ENCODE measurements at places on chromosomes 2 and 18.

- DNase-seq, result no peak
Observed at GRCh38 chr2:149383340-149383739, 53.0 kb downstream of the LYPD6 start.

- no peak for DNase-seq
Observed at GRCh38 chr2:200585730-200586643, at the start of gene AOX1. Gene AOX1, plus strand, starts transcription at chr2:200586014. Its CDS starts 95 bp downstream, at chr2:200586109.

- no peak for DNase-seq
Observed at GRCh38 chr18:57797209-57797651, 5.9 kb downstream of the ATP8B1 start.

DNA sequence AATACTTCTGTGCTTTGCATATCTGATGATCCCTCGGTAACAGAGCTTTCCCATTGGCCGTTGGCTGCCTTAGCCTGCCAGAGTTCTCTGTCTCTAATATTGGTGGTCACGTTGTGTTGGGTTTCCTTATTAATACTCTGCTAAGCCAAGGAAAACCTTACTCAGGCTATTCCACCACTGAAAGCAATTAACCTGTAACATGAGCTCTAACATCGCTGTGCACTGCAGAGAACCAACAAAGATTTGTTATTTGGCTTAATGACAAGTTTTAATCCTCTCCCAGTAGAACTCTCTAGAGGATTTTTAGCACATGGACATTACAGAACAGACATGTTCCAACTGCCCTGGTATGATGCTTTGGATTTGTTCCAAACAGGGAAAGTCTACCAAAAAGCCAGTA, 825.9 kb upstream of the POU3F3 start:
- DNase-seq, result no peak

DNA sequence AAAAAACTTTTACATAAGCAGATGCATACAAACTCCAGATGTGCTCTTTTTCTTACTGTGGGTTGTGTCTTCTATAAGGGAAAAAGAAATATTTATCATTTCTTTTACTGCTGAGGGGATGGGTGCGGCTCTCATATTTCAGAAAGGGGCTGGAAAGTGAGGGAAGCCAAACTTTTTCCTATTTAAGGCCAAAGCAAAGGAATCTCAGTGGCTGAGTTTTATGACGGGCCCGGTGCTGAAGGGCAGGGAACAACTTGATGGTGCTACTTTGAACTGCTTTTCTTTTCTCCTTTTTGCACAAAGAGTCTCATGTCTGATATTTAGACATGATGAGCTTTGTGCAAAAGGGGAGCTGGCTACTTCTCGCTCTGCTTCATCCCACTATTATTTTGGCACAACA, at the start of gene COL3A1:
Gene COL3A1 (plus strand): TSS at position 210 of the 400 bp plus-strand sequence. CDS start 117 bp downstream, at position 327.
- DNase-seq, result no peak

DNA sequence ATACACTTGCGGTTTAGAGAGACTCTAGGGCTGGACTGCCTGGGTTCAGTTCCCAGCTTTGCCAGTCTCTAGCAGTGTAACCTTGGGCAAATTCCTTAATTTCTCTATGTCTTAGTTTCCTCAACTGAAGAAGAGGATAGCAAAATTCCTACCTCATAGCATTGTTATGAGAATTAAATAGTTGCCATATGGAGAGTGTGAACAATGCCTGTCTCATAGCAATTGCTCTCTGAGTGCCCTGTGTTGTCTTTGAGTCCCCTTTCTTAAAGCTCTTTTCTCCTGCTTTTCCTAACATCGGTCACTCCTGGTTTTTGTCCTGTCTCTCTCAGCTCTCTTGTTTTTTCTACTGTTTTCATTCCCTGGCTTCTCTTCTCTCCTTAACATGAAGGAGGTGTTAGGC, 116.8 kb upstream of the ALPP start:
- DNase-seq, result no peak

DNA sequence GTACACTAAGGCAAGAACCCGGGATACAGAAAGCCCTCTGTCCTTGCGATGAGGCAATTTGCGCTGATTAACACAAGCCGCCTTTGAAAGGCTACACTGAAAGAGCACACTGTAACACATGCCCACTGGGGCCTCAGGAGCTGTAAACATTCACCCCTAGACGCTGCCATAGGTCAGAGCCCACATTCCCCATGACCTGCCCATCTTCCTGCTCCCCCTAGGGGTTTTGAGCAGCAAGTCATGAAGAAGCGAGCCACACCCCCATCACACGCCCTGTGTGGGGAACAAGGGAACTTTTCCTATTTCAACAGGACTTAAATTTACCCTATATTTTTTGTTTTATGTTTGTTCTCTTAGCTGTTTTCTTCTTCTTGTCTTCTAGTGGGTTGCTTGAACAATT, 47.8 kb upstream of the SLC4A10 start:
- DNase-seq, result no peak

DNA sequence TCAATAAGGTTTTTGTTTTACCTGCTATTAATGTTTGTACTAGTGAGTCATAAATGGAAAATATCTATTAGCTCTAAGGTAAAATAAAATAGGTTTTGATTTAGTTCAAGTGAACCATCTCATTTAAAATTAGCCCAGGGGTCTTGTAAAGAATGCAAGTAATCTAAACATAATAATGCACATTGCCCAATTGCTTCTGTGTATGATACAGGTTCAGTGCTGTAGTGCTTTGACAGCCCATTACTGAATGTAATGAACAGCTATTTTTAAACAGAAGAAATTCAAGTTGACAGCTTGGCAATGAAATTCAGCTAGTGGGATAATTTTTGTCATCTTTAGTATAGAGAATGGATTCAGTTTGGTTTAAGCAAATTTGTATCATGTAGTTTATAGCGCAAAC, 91.5 kb downstream of the CAMKMT start:
- no peak for DNase-seq

- no peak for DNase-seq
Observed at GRCh38 chr2:191374366-191374765, 129.2 kb downstream of the MYO1B start.

- no peak for DNase-seq
Observed at GRCh38 chr2:46306330-46306751, 9.1 kb downstream of the EPAS1 start.

GRCh38 chr2:86039963-86040655, 65.6 kb downstream of the POLR1A start:
- no peak for DNase-seq

DNA sequence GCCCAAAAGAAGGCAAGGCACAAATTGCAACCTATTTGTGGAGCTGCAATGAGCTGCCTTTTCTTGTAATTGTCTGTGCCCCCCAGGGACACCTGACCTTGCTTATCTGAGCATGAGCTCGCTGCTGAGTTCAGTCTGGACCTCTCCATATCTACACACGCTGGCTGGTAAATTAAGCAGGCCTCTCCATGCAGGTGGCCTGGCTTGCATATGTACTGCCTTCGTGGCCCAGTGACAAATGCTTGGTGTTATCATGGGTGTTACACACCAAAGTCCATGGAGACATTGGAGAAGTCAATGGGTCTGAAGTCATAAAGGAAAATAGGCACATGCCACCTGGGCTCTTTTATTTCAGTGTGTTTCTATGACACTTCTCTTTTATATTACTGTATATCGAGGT, 121.2 kb downstream of the IRS1 start:
- no peak for DNase-seq

- DNase-seq, result no peak
Observed at GRCh38 chr18:24559526-24559925, 99.1 kb downstream of the HRH4 start.

DNA sequence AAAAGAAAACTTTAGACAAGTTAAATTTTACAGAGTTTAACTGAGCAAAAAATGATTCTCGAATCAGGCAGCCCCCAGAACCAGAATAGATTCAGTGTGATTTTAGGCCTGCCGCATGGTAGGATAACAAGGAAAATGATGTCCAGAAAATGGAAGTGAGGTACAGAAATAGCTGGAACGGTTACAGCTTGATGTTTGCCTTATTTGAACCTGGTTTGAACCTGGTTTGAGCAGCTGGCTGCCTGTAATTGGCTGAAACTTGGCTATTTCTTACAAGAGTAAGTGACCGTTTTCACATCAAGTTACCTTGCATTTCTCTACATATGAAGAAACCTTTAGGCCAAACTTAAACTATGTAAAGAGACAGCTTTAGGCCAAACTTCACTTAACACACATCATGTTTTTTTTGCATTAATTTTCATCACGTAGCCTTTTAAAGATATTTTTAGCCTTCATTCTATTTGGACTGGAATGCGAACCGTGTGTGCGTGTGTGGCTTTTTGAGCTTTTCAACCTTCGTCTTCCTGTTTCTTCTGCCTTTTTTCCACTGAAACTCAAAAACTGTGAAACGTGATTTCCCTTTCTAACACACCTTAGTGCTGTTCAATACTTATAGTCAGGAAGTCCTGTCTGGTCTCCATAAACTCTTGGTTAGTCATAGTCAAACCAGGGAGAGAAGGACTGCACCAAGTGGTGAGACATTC, 4.5 kb upstream of the POLE4 start:
- DNase-seq, result no peak

GRCh38 chr2:74653985-74654882, at the start of gene SEMA4F:
Gene SEMA4F, plus strand, starts transcription at chr2:74654247. Its CDS starts 130 bp downstream, at chr2:74654377.
- DNase-seq, result peak; percentile 94

DNA sequence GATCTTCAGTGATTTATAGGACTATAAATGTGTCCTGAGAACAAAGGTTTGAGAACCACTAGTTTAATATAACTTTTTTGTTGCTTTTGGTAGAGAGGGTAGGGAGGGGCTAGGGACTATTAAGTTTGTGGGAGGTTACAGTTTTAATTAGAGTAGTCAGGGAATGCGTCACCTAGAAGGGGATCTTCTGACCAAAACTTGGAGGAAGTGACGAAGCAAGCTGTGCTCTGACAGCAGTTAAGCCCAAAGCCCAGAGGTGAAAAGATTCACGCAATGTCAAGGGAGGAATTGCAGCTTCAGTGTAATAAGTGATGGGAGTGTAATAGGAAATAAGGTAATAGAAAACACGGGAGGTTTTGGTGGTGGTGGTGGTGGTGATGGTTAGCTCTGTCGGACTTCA, 8.1 kb downstream of the TDRD15 start:
- no peak for DNase-seq

- DNase-seq, result no peak
Observed at GRCh38 chr18:46226461-46226860, 122.3 kb downstream of the HAUS1 start.

DNA sequence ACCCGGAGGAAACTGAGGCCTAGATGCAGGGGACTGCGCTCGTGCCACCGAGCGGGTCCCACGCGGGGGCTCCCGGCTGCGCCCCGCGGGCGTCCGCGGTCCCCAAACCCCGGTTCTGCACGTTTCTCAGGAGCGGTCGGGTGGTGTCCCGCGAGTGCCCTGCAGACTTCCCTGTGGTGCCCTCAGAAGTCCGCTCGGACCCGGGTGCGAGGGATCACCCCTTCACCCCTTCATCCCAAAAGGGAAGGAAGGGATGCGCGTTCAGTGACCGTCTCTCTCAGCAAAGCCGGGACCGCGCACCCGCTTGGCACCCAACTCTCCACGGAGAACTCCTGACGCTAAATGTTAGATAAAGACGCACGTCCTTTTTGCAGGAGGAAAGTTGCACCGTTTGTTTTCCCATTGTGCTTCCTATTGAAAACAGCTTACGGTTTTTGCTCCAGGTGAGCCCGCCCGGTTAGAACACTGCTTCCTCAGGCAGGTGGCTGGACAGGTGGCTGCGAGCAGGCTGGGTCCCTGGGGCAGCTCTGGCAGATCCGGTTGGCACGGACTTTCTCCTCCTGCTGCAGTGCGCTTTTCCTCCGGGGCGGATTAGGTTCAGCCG, 779 bp downstream of the DGKD start:
- DNase-seq, result no peak

DNA sequence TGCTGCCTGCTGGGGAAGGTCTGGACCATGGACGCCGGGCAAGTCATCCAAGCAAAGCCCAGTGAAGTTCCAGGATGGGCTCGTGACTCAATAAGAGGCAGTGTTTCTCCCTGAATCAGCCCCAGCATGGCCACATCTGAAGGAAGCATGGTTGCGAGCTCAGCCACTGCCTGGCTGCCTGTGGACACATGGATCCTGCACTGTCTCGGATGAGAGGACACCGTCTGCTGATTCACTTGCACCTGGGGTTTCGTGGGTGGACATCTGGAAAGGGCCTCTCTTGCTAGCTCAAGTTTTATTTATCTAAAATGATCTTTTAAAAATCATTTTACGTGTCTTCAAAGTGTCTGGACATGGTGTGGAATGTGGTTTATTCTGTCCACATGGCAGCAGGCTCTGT, 224.8 kb upstream of the FN1 start:
- DNase-seq, result no peak

- DNase-seq, result no peak
Observed at GRCh38 chr2:168787098-168787781, 15.2 kb upstream of the NOSTRIN start.

GRCh38 chr2:202824901-202825300, 46.7 kb downstream of the ICA1L start:
- no peak for DNase-seq

- DNase-seq, result no peak
Observed at GRCh38 chr2:79292239-79292957, 132.8 kb upstream of the REG3A start.

DNA sequence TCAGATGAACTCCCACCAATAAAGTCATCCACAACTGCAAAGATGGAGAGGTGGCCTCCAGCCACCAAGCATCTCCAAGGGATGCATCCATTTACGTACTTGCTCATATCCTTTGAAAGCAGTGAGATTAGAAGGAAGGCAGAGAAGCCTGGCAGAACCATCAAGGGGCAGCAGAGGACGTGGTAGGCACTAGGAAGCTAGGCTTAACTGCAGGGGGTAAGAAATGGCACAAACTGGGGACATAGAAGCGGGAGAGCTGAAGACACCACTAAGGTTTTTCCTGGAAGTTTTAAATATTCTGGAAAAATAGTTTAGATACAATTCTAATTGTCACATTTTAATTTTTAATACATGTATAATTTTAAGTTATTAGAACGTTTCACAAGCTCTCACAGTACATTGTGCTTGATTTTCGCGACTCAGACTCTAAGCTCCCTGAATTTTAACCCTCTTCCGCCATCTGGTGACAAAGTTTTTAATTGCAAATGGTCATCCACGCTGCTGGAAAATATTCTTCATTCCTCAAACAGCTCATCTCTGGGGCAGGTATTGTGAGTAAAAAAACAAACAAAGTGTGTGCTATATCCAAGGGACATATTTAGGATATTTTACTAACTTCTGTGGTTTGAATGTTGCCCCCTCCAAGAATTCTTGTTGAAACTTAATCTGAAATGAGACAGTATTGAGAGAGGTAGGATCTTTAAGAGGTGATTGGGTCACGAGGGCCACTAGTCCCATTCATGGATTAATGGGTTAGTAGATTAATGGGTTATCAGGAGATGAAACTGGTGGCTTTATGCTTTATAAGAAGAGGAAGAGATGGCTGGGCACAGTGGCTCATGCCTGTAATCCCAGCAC, 1.6 kb upstream of the PSTPIP2 start:
- no peak for DNase-seq

GRCh38 chr2:233821709-233822100, 32.6 kb downstream of the HJURP start:
- peak; percentile 44 for DNase-seq

- no peak for DNase-seq
Observed at GRCh38 chr2:224008702-224009261, 30.3 kb downstream of the SERPINE2 start.

GRCh38 chr2:149849591-149849990, 262.0 kb upstream of the MMADHC start:
- no peak for DNase-seq

Measured in natural killer cell treated with Interleukin-12 subunit alpha and Interleukin-12 subunit beta and Interleukin-15 and Interleukin-18, amount 100 ng/mL, for 72 hours (primary cell).